GDM1 (cell line): ENCODE measurements at places on chromosomes 12 and 14.
A peak's percentile ranks its signal among the peaks of the same experiment; 100 is the strongest.

DNA sequence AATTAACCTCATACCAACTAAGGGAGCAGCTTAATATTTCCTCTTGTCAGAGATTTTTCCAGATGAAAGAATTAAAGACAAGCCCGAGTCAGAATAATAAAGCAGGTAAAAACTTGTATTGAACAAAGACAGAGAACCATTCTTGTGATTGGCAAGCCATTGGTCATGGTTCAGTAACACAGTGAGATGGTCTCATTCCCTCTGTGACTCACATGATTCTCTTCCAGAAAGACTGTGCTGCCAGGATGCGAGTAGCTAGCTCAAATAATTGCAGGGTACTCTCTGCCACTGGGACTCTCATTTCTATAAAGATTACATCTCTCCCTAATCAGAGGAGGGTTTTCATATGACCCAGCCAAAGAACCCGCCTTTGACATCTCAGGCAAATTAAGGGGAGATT, 179.4 kb downstream of the PHLDA1 start:
- no peak for DNase-seq

DNA sequence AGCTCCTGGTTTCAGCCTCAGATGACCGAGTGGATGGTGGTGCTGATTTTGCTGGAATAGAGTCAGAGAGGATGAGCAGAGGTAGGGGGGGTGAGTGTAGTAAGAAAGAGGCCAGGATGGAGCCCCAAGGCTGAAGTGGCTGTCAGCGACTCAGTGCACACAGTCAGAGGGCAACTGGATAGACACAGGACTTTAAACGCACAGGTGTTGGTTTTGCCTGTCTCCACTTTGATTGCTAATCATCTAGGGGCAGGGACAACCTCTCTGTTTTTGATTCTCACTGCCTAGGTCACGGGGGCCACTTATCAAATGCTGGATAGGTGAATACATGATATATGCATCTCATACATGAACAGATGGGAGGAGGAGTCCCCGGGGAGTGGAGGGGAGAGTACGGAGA, 99.5 kb downstream of the EGLN3 start:
- no peak for DNase-seq

DNA sequence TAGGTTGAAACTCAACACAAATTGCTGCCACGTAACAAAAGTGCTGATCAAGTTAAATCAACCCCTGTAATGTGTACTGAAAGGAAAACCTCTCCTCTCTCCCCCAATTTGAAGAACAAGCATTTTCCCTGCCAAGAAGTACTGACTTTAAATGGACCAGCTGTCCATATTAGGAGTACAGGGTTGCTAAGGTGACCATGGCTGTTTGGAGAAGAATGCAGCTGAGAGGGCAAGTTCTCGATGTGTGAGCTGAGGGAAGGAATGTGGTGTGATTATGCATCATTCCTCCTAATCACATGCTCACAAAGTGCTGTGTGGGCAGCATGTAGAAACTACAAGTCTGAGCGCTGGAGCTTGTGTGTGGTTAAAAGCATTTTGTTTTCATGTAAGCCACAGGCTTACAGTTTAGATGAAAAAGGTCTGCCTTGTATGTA, 50.9 kb upstream of the CCT2 start:
- DNase-seq: no peak

DNA sequence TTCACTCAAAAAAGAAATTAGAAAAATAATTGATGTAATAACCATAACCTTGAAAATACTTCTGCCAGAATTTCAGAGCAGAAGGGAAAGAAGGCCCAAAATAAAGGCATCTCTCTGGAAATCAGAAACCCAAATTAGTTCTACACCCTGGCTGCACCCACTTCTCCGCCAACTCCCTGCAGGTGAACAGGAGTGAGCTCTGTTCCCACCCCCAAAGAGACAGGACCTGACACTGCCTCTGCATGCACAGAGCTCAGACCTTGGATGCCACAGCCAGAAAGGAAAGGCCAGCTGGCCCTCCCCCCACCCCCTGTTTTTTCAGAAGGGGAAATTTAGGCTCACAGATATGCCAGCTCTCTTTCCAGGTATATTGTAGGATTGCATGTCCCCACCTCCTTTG, 228.2 kb downstream of the BCL11B start:
- DNase-seq: no peak

DNA sequence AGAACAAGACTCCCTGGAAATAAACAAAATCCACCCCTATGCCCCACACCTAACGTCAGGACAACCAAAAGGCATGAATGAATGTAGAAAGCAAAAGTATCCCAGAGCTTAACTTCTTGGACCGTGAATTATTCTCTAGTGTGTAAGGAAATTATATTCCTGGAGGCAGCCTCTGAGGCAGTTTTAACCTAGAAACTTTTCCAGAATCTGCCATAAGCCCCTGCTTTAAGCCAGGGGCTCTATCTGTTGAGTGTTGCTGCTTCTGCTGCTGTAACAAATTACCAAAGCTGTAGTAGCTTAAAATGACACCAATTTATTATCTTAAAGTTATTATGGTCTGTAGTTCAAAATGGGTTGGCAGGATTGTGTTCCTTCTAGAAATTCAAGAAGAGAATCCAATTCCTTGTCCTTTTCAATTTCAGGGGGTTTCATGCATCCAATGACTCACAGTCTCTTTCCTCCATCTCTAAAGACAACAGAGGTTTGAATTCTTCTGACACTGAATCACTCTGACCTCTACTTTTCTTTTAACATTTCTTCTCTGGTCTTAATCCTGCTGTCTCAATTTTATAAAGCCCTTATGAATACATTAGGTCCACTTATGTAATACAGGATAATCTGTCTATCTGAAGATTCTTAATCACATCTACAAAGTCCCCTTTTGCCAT, 242.7 kb downstream of the ATXN7L3B start:
- DNase-seq: no peak

- no peak for DNase-seq
Observed at GRCh38 chr12:75856235-75856634, 175.3 kb downstream of the PHLDA1 start.

GRCh38 chr14:105852378-105853088, 326.1 kb downstream of the TMEM121 start:
- DNase-seq: no peak

- DNase-seq: peak; percentile 28
Observed at GRCh38 chr14:61444215-61444768, 122.9 kb downstream of the PRKCH start.

DNA sequence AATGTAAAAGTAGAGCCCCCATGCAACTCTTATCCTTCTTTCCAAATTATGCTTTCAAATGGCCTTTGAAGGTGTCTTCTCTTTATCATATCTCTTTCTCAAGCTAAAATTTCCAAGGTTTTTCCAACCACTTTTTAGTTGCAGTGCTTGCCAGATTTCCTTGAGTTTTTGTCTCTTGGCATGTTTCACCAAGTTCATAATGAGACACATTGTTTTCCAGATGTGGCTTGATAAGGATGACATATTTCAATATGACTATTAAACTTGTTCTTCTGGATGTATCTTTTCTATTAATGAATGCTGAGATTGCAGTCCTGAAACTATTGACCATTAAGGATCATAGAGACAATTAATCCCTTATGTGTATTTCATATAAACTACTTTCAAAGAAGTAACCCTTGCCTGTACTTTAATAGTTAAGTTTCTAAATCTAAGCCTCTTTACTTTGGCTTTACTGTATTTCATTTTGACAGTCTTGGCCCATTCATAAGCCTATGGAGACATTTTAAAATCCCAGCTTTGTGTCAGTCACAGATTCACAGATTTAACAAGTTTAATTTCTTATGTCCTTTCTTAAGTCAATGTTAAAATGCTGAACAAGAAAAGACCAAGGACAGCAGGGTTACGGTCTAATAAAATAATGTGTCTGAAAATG, 151.5 kb downstream of the LRFN5 start:
- no peak for DNase-seq

DNA sequence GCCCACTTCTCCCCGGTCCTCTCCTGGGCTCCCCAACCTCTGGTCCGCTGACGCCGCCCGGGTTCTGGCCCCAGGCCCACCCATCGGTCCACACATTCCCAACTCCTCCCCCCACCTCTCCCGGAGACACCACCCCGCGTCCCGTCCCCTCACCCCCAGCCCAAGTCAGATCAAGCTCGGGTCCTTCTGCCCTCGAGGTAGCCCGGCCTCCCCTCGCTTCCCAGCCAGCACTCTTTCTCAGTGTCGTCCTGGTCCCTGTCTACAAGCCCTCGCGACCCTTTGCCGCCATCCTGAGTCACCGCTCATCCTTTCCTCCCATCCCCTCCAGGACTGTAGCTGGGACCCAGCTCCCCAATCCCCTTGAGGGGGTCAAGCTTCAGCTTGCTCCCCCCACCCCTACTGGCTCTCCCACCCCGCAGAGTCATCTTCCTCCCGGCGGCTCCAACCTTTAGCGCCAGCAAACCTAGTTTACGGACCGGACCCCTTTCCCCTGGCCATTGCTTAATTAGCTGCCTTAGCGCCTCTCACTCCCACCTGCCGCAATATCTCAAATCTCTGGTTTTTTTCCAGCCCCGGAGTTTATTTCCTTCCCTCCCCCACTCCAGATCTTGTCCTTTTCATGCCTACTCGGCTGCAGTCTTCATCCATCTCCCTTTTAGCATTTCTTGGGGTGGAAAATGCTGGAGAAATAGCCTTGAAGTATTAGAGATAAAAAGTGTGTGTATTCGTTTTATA, 1.1 kb downstream of the PPP4R4 start:
- DNase-seq: no peak

GRCh38 chr14:100067971-100068959, 3.0 kb downstream of the EVL start:
- DNase-seq: peak; percentile 86

DNA sequence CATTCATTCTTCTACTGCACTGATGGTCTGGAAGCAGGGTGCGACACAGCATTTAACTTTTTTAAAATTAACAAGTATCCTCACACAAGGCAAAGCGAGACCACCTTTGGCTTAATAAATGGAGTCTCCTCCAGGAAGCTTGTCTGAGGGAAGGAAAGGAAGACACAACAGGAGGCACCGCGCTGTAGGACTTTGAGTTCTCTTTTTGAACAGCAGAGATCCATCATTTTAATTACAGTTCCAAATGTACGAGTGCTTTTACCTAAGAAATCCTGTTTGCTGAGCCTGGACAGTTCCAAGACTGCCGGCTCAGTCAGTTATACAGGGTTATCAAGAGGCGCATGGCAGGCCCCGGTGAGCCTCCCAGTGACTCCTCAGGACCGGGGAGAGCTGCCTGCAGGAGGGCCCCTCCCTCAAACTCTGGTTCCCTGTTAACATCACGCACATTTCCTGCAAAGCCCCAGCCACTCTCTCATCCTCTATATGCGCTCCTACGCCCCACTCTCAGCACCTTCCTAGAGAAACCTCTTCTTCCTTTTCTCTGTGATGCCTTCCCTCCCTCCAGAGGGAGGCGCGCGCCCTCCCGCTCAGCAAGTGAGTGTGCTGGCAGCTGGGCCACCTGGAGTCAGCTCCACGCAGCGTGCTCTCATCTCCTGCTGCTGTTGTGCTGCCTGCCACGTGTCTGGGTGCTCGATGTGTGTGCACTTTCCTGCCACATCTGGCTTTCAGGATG, 46.1 kb downstream of the STX2 start:
- no peak for DNase-seq
